Sigmoid colon (tissue), 7 donors: ENCODE measurements at places on chromosomes 12 and 14. TPM values are rescaled to one million over a fixed set of nuclear protein-coding genes. Genes with fewer than 3 reads are reported as not detected.

DYRK2 gene
- total RNA-seq = 26.0 TPM

BEST3 gene
- total RNA-seq = not detected

RIMKLB gene
- total RNA-seq = 52.3 TPM

KRT83 gene
- not detected for total RNA-seq

ACRBP gene
- total RNA-seq = 1.2 TPM

GRCh38 chr14:72559669-72560255, 334.1 kb downstream of the DPF3 start:
- H3K27me3 ChIP-seq = no peaks in the 10 kb centered on the region
- no peaks in the 10 kb centered on the region for H3K4me1 ChIP-seq
- H3K36me3 ChIP-seq = no peaks in the 10 kb centered on the region
- H3K4me3 ChIP-seq = no peak overlapping the region
- no peak overlapping the region for H3K27ac ChIP-seq

DNA sequence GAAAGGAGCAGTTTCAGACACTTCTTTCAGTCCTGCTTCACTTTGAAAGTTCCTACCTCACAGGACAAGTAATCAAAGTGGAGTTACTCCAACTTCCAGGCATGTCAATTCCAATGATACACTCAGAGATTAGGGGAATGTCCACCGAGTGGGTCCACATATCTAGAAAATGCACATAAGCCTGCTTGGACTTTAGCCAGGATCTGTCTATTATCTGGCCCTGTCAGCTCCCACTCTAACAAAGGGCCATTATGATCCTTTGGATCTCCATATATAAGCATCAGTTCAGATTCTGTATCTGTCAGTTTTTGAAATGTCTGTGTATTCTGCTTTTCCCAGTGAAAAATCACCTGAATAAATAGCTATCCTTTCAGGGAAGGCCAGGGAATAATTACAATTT, 112.9 kb upstream of the ATXN7L3B start:
- H3K36me3 ChIP-seq = no peaks in the 10 kb centered on the region
- H3K27me3 ChIP-seq = no peaks in the 10 kb centered on the region
- H3K4me1 ChIP-seq = no peaks in the 10 kb centered on the region
- H3K27ac ChIP-seq = no peak overlapping the region

DNA sequence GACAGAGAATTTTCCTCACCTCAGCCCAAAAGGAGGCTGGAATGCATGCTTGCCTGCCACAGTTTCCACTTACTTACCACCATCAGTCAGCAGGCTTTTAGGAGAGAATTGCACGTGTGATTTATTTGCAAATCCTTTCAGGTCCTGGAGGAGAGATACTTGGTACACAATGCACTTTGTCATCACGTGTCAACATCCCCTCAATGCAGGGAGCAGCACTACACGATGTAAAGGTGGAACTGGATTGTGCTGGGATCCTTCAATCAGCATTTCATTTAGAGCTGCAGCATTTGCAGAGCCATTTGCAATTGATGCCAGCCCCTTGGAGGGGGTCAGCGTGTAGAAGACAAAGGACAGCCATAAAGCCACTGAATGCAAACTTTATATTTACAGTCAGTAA, 218.1 kb downstream of the GLT1D1 start:
- no peak overlapping the region for H3K27ac ChIP-seq
- H3K36me3 ChIP-seq = no peaks in the 10 kb centered on the region
- no peak overlapping the region for H3K4me3 ChIP-seq
- no peaks in the 10 kb centered on the region for H3K4me1 ChIP-seq
- DNase-seq = no peak

- H3K4me3 ChIP-seq = no peak overlapping the region
- no peaks in the 10 kb centered on the region for H3K4me1 ChIP-seq
- H3K36me3 ChIP-seq = no peaks in the 10 kb centered on the region
- H3K27ac ChIP-seq = no peak overlapping the region
- no peaks in the 10 kb centered on the region for H3K27me3 ChIP-seq
Observed at GRCh38 chr12:49515266-49515665, 23.6 kb upstream of the KCNH3 start.

GRCh38 chr12:95548056-95548538, 3.2 kb downstream of the USP44 start:
- DNase-seq = peak; percentile 71
- H3K4me3 ChIP-seq = peak overlapping the region; percentile 98
- H3K36me3 ChIP-seq = no peaks in the 10 kb centered on the region
- H3K4me1 ChIP-seq = no peaks in the 10 kb centered on the region
- no peaks in the 10 kb centered on the region for H3K27me3 ChIP-seq

DNA sequence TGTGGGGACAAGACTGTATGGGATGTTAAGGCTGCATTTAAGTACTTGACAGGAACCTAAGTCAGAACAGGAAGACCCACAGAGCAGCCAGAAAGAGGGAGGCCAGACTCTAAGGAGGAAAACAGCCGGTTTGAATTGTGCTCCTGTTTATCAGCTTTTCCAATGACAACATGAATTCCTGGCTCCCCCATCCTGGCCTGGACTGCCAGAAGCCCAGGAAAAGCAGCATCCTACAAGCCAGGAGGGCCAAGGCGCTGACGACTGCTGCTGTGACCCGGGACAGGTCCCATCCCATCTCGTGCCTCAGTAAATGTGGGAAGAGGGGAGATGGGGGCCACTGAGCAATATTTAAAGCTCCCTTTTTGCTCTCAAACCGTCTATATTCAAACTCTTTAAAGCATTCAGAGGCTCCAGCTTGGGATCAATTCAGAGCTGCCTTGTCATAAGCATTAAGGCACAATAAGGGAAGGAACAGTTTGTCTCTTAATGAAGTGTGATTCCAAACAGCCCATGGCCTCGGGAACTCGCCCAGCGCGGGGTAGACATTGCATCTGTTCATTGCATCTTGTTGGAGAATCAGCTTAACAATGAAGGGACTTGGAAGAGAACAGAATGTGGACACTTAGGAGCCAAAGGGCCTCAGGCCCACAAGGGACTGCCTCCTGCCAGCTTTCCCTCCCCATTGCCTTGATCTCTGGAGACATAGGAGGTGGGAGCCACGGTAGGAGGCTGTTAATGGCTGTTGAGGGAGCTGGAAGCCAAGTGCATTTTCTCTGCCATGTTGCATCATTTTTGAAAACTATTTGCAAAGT, 49.6 kb downstream of the CMKLR1 start:
- peaks cover 6% of the 10 kb centered on the region for H3K36me3 ChIP-seq
- peak; percentile 93 for DNase-seq

GRCh38 chr12:92156704-92157395, 11.2 kb upstream of the BTG1 start:
- DNase-seq = no peak
- H3K4me3 ChIP-seq = no peak overlapping the region
- H3K27me3 ChIP-seq = no peaks in the 10 kb centered on the region
- no peak overlapping the region for H3K27ac ChIP-seq
- H3K36me3 ChIP-seq = no peaks in the 10 kb centered on the region
- H3K4me1 ChIP-seq = no peaks in the 10 kb centered on the region

DNA sequence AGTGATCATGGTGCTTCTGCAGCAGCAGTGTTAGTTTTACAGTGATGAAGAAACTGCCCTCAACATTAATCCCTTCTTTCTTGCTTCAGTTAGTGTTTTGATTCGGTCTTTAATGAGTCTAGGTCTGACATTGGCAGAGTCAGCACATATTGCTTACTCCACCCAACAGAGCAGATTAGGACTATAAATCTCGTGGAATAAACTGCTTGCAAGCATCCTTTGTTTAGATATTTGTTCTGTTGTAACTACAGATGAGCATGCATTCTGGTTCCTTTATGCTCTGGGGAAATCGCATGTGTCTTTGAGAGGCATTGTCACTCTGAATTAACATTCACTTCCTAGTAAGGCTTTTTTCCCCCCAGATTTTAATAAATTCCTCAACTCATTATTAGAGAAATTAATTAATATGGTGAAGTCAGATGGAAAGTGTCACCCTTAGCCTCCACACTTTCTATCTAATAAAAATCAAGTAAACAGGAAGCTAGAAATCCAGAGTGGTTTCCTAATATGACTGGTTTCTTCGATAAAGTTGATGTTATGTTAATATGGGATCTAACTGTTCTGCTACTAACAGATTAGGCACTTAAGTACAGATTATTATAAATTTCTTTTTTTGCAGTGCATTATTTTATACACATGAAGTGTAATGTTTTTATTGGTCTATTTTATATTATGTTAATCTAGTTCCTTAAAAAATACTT, 86.2 kb upstream of the SSTR1 start:
- H3K4me1 ChIP-seq = no peaks in the 10 kb centered on the region
- no peak overlapping the region for H3K27ac ChIP-seq
- H3K36me3 ChIP-seq = no peaks in the 10 kb centered on the region
- no peaks in the 10 kb centered on the region for H3K27me3 ChIP-seq
- DNase-seq = no peak

DNA sequence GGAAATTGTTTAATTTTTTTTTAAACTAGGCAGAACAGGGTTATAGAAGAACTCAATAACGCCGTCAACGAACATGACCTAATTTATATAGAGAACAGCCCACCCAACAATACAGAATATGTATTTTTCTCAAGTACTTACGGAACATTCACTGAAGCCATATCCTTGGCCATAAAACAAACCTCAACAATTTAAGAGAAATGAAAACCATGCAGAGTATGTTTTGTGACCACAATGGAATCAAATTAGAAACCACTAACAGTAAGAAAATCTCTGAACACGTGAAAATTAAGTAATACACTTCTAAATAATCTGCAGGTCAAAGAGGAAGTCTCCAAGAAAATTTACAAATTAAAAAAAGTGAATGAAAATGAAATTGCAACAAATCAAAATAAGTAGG, 9.4 kb downstream of the SART3 start:
- H3K27me3 ChIP-seq = no peaks in the 10 kb centered on the region
- DNase-seq = no peak
- H3K4me1 ChIP-seq = peaks cover 15% of the 10 kb centered on the region
- H3K4me3 ChIP-seq = no peak overlapping the region
- no peaks in the 10 kb centered on the region for H3K36me3 ChIP-seq

DNA sequence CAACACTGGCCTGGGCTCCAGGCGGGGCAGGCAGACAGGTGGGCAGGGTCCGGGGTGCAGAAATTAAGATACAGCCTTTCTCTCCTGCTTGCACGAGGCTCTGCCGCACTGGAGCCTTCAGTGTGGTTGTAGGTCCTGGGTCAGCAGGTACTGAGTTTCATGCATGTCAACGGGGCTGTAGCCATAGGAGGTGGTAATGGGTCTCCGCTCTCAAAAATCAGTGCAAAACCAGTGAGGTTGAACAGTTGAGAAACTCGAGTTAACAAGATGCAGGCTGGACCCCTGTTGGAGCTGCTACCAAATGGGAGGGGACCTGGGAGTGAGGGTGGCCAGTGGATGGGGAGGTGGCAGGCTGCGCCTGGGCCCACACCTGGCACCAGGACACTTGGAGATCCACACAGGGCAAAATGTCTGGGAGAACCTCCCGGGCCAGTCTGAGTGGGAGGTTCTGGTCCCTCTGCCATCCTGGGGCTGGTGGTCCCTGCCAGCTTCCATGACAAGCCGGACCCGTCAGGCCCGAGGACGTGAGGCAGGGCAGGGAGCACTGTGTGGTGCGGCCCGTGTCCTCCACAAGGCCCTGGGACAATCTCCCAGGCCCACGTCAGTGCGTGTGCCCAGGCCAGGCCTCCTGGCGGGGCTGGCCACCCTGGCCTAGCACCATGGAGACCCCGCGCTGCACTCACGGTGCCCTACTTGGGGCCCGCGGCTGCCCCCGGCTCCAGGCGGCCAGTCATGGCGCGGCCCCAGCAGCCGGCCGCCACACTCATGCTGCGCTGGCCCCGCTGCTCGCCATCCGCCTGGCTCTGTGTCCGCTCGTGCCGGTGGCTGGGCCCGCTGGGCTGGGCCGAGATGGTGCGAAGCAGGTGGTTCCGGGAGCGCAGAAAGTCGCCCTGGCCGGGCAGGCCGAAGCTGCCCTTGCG, 5.1 kb downstream of the ARL6IP4 start:
- peak overlapping the region; percentile 57 for H3K27ac ChIP-seq
- no peak for DNase-seq
- peaks cover 12% of the 10 kb centered on the region for H3K36me3 ChIP-seq
- H3K4me1 ChIP-seq = peaks cover 45% of the 10 kb centered on the region
- H3K4me3 ChIP-seq = no peak overlapping the region

DNA sequence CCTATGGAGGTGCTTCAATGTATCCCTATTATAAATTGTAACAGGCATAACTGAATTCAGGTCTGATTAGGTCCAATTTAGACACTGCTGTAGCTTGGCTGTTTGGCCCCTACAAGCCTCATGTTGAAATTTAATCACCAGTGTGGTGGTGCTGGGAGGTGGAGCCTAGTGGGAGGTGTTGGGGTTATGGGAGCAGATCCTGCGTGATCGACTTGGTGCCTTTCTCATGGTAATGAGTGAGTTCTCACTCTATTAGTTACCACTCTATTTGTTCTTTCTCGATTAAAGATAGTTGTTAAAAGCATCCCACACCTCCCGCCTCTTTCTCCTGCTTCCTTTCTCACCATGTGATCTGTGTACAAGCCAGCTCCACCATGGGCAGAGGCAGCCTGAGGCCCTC, 122.1 kb downstream of the FOXA1 start:
- no peak overlapping the region for H3K27ac ChIP-seq
- H3K4me3 ChIP-seq = no peak overlapping the region
- DNase-seq = no peak

GRCh38 chr12:109274381-109274780, 34.7 kb downstream of the FOXN4 start:
- H3K4me3 ChIP-seq = no peak overlapping the region
- H3K27ac ChIP-seq = no peak overlapping the region
- peaks cover 6% of the 10 kb centered on the region for H3K36me3 ChIP-seq
- no peak for DNase-seq
- no peaks in the 10 kb centered on the region for H3K27me3 ChIP-seq

- no peak overlapping the region for H3K27ac ChIP-seq
- H3K4me1 ChIP-seq = peaks cover 23% of the 10 kb centered on the region
- H3K4me3 ChIP-seq = no peak overlapping the region
- H3K27me3 ChIP-seq = no peaks in the 10 kb centered on the region
- no peaks in the 10 kb centered on the region for H3K36me3 ChIP-seq
Observed at GRCh38 chr12:124844411-124845397, 19.0 kb downstream of the SCARB1 start.

- H3K4me1 ChIP-seq = no peaks in the 10 kb centered on the region
- no peak for DNase-seq
- H3K27me3 ChIP-seq = no peaks in the 10 kb centered on the region
- H3K27ac ChIP-seq = no peak overlapping the region
- no peak overlapping the region for H3K4me3 ChIP-seq
- no peaks in the 10 kb centered on the region for H3K36me3 ChIP-seq
Observed at GRCh38 chr12:74641694-74642093, 104.1 kb downstream of the ATXN7L3B start.

DNA sequence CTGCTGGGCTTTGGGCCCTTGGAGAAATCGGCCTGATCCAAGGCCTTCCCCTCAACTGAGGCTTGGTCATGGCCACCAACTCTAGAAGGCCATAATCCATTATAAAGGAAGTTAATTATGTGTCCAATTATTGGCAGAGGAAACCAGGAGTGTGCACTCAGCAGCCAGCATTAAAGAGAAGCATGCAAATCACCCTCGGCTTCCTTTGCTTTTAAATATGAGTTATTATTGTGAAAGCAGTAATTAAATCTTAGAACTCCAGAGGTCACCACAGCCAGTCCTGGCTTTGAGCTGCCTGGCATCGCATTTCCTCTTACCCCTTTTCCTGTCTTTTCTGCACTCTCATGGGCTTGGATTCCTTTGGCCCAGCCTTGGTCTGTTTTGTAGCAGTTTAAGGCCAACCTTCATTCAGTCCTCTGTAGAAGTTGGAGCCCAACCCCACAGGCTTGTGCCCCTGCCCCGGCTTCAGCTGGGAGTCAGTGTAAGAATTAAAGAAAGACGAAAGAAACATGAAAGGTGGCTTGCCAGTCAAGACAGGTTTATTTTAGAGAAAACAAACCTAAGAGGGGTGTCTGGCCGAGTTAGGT, 14.7 kb upstream of the KRT86 start:
- peaks cover 18% of the 10 kb centered on the region for H3K27me3 ChIP-seq
- peaks cover 8% of the 10 kb centered on the region for H3K4me1 ChIP-seq
- no peak overlapping the region for H3K27ac ChIP-seq
- H3K36me3 ChIP-seq = no peaks in the 10 kb centered on the region

GRCh38 chr12:50185301-50185895, 18.2 kb upstream of the CERS5 start:
- H3K4me1 ChIP-seq = peaks cover 30% of the 10 kb centered on the region
- no peaks in the 10 kb centered on the region for H3K27me3 ChIP-seq
- DNase-seq = no peak
- peaks cover 20% of the 10 kb centered on the region for H3K36me3 ChIP-seq
- H3K27ac ChIP-seq = no peak overlapping the region
